ENCODE measurements at places on chromosomes 6 and 20.
A peak's percentile ranks its signal among the peaks of the same experiment; 100 is the strongest.

GRCh38 chr20:11849270-11849915 is 68.3 kb upstream of the BTBD3 start:
- DNase-seq, result no peak

DNA sequence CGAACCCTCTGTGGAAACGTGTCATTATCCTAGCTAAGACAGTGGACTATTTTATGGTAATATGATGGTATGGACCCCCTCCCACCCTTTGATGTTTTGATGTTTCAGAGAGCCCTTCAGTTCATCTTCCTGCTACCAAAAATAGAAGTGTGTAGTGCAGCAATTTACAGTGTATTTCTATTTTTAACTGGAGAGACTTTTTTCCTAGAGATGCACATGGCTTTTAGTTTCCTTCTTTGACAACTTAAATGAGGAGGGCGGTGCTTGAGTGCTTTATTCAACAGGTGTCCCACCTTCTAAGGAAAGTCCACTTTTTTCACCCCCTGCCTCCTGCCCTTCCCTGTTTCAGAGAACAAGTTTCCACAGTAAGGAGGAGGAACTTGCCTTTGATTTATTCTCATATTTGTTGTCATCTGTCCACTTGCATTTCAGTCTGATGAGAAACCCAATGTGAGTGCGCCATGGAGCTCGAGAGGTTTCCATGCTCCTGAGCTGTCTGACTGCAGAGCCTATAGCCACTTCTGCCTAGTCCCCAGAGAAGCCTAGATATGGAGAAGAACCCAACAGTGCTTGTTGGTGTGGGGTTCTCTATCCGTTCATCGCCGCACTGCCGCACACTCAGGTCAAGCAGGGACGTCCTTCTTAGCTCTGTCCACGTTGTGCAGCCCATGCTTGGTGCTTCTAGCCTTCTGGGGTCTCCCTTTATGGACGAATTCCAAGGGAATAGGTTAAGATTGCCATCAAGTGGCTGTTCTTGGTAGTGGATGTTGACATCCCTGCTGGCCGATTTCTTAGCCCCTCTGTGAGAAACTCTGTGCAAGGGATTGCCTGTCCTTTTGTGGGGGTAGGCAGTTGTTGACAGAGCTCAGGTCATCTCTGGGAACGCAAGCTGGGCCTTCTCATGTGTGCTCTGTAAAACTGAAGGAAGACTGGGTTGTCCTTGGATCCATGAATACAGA is 144.2 kb downstream of the JARID2 start:
- DNase-seq, result no peak

- no peak for DNase-seq
Observed at GRCh38 chr20:50712771-50713656, 18.4 kb upstream of the PARD6B start.

GRCh38 chr20:4370851-4371250 is 350.9 kb upstream of the PRND start:
- no peak for DNase-seq

- no peak for DNase-seq
Observed at GRCh38 chr20:17419479-17420041, 111.6 kb downstream of the BFSP1 start.

DNA sequence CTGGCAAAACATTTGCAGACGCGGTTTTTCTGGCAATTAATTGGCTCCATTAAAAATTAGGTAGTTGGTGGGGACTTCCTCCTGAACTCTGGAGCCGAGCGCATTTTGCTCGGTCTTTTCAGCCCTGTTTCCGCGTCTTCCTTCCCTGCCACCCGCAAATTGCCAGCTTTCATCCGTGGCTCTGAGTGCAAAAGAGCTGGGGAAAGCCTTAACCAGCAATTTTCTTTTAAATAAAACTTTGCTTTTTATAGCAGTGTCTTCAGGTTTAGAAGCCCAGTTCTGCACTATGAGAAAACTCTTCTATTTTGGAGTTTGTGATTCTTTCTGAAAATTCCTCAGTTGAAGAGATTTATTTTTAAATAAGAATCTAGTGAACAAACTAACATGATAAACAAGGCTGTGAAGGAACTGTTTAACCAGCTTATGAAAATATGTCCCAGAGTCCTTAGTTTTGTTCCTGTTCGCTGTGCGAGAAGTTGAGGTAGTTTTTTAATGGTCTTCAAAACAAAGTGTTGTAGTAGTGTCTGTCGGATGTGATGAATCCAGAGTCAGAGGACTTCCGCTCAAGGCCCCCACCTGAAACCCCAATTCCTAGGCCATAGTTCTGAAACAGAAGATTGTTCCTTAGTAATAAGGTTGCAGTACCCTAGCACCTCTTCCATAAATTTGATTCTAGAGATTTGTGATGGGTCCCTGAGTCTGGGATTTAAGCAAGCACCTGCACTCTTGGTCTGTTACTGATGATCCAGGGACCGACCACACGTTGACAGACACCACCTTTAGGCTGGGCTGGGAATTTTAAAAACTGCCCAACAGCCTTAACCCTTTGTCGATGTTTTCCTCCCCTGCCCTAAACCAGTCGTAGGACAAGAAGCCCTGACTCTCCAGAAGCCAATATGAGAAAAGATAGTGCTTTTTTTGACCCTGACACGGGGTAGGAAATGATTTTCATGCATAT is 950 bp downstream of the KCTD20 start:
- no peak for DNase-seq

DNA sequence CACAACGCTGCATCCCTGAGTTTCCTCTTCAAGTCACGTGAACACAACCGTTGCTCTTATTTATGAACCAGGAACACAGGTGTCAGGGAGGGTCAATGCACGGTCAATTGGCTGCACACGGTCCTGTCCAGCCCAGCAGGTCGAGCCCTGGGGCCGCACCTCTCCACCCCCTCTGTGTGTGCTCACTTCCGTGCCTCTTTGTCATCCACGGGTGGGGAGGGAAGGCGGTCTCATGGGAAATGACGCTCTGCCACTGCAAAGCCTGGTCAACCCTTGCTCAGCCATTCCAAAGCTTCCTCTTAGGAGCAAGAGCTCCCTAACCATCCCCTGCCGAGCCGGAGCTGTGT is 38.7 kb downstream of the DACT2 start:
- DNase-seq, result no peak

DNA sequence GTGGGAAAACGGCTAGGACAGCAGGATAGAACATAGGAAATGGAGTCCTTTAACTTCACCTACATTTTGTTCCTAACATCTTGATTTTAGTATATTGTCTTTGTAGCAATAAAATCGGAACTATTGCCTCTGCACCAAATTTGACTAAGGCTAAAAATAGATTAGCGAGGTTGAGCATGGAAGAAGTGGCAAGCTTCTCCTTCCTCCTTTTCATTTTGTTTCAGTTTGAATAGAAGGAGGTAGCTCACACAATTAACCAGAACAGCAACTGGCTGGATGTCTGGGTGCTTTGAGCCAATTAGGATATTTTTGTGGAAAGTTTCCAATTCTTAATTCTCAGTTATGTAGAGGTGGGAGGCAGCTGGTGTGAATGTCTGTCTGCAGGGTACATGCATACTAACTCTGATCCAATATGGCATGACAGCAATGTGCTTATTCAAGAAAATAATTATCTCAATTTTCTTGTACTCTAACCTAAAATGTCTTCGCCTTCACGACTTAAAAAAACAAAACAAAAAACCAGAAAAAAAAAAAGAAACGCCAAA is 3.1 kb upstream of the HECA start:
- DNase-seq, result no peak

- no peak for DNase-seq
Observed at GRCh38 chr20:3687655-3688054, 5.8 kb upstream of the ADAM33 start.

GRCh38 chr20:3995067-3995748 is 20.1 kb downstream of the RNF24 start:
- peak; percentile 61 for DNase-seq

DNA sequence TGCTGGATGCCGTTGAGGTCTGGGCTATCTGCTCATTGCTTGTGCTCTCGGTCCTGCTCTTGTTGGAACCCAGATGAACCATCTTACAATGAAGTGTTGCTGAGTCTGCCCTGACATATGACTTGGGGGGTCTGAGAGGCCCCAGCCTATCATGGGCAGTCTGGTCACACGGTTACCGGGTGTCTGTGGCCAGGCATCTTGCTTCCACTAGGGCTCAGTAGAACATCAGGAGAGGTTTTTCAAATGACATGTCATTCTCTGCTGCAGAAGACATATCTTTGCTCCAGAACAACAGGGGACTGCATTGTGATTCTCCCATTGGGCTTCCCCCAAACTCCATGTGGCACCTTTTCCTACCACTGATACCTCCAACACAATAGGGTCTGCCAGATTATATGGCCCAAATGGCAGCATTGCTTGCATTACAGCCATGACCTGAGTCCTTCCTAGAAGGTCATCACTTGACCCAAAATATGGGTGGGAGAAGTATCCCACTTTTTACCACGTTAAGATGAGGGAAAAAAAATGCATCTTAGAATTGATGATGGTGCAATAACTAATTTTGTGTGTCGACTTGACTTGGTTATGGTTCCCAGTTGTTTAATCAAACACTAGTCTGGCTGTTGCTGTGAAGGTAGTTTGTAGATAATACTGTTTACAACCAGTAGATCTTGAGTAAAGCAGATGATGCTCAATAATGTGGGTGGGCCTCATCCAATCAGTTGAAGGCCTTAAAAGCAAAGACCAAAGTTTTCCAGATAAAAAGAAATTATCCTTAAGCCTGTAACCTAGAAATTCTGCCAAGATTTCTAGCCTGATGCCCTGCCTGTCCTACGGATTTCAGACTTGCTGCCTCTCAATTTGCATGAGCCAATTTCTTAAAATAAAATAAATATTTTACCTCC is 241.0 kb downstream of the QKI start:
- no peak for DNase-seq

GRCh38 chr6:3843379-3844096 is 5.6 kb upstream of the FAM50B start:
- peak; percentile 32 for DNase-seq

- peak; percentile 75 for DNase-seq
Observed at GRCh38 chr6:35370124-35370741, 27.9 kb downstream of the PPARD start.

DNA sequence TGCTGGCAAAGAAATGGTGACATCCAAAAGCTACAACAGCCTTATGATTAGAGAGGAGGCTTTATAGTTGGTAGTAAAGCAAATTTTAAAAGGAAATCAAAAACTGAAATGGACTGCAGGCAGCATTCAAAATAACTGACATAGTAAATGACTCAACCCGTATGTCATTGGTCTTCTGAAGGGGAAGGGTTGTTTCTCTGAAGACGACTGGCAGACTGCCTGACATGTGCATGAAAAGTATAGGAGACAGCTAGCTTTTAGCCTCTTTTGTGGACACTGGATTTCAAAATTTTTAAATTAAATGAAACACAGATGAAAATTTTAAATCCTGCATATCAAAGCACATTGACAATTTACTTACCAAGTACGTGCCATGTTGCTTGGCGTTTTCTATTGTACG is 90.7 kb downstream of the TRMT6 start:
- no peak for DNase-seq

GRCh38 chr6:49453221-49453620 is 9.8 kb downstream of the MMUT start:
- no peak for DNase-seq
